ENCODE measurements at places on chromosomes 5 and 9.
A peak's percentile ranks its signal among the peaks of the same experiment; 100 is the strongest.

DNA sequence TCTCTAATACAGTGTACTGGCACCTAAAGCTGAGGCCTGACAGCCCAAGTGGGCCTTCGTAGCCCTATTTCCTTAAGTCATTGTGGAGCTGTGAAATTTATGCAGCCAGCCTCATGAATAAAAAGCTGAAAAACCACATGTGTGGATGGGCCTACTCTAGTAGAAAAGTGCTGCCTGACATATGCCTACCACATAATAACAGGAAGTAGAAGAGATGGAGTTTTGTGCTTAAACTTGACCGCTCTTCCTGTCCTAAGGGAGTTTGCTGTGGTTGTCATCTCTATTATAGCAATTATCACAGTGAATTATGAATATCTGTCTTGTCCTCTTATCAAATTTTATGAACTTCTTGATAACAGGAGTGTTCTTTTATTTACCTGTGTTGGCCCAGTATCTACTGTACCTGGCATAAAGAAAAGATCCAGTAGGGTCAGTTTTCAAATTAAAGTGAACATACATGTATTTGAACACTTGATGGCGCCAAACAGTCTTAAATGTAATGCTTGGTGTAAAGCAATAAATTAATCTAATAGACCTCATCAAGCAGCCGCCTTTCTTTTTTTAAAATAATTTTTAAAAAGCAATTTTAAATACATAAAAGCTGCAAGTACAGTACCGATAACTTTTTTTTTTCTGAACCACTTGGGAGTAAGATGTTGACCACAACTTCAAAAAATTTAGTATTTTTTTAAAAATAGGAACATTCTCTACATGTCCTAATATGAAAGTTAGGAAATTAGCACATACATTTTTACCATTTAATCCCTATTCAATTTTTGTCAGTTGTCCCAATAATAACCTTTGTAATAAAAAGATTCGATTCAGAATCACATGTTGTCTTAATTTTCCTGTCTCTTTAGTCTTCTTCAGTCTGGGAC lies 51.0 kb downstream of the FKTN start:
- peak; percentile 36 for DNase-seq

GRCh38 chr9:126623314-126623666 lies 9.6 kb downstream of the LMX1B start:
- DNase-seq, result no peak

- DNase-seq, result no peak
Observed at GRCh38 chr5:92715946-92716520, 865.0 kb downstream of the NR2F1-AS1 start.

DNA sequence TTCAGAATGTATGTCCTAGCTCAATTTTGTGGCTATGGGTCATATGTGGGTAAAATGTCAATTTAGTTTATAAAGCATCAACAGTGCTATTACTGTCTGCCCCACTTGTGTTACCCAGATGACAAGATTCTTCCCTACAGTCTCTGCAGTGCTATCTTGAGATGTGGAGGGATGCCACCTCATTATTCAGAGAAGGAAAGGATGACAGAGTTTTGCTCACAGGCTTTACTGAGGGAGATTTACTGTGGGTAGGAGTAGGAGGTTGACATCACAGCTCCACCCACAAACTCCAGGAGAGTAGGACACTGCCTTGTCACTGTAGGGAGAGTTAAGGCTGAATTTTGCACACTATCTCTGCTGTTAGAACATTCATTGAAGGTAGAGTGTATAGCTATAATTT lies 359.3 kb downstream of the HTR1A start:
- DNase-seq, result no peak

- no peak for DNase-seq
Observed at GRCh38 chr9:35682051-35682450, 7.7 kb downstream of the TPM2 start.

- DNase-seq, result no peak
Observed at GRCh38 chr5:124658867-124659557, 87.4 kb downstream of the ZNF608 start.

GRCh38 chr9:131116281-131117120 lies 8.9 kb upstream of the NUP214 start:
- no peak for DNase-seq

DNA sequence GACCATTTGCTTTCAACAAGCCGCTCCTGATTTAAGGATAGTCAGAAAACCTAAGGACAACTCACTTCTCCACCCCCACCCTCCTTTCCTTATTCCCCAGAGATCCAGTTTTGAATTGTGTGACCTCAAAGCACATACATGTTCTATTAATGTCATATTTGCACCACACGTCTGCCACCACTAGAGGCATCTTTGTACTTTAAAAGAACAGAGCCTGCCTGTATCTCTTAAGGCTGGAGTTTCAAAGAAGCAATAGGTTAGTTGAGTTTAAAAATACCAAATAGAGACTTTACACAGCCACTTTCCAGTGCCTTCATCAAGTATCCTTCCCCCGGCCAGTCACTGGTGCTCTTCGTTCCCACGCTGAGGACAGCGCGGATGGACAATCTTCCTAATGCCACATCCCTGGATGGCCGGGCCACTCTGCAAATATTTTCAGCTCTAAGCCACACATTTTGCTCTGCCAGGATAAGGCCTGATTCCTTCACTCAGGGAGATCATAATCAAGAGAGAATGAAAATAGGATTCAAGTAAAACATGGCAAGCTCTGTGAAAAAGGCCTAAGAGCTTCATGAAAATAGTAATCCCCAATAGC lies 146.3 kb downstream of the SNCAIP start:
- no peak for DNase-seq

DNA sequence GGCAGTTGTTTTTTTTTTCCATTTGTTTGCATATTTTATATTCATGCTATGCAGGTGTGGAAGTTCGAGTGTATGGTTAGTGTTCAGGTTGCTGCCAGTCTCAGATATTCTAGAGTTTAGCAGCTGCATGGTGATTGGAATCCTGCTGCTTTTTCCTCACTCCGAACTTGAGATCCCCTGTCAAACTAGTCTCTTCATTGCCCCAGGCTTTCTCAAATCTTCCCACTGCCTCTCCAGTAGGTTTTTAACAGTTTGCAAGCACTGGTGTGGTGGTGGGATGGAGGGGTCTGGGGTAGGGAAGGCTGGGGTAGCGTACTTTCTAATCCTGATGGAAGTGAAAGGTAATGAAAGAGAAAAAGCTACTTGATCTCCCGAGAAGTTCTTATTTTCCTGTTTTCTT lies 112.9 kb downstream of the CHSY3 start:
- DNase-seq, result no peak

- DNase-seq, result no peak
Observed at GRCh38 chr5:95959888-95960666, 1.6 kb downstream of the ELL2 start.

GRCh38 chr5:56100439-56101176 lies 105.8 kb upstream of the IL6ST start:
- DNase-seq, result no peak

GRCh38 chr9:104556830-104557634 lies 11.9 kb upstream of the OR13C8 start:
- no peak for DNase-seq

- no peak for DNase-seq
Observed at GRCh38 chr5:111511831-111512374, 432 bp downstream of the STARD4 start.

GRCh38 chr5:95304711-95305110 lies 19.8 kb upstream of the MCTP1 start:
- DNase-seq, result no peak

- DNase-seq, result no peak
Observed at GRCh38 chr9:9078301-9078700, 1278.7 kb upstream of the DMAC1 start.

GRCh38 chr5:82720213-82721086 lies 356.7 kb downstream of the TMEM167A start:
- no peak for DNase-seq

DNA sequence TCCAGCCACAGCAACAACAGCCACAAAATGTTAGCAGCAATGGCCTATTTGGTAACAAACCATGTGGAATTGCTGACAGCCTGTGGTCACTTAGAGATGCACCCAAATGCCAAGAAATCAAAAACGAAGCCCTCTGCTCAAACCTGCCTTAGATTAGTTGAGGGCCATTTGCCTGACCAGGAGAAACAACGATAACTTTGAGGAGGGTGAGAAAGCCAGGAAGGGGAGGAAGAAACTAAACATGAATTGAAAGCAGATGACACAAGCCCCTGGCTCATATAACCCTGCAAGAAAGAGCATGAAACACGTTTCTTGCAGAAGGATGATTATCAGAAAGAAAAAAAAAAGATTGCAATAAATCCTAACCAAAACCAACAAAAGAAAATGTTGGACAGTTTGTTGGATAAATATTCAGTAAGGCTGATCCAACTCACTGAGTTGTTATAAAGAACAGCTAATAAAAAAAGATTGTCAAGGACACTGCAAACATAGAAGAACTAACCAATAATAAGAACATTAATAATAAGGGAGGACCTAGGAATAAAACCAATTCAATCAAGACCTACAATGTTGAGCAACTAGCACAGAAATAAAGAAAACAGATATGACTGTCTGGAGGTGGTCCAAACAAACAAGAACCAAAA lies 140.5 kb upstream of the SLC30A5 start:
- DNase-seq, result no peak

GRCh38 chr5:90097082-90097477 lies 312.5 kb downstream of the CETN3 start:
- no peak for DNase-seq

DNA sequence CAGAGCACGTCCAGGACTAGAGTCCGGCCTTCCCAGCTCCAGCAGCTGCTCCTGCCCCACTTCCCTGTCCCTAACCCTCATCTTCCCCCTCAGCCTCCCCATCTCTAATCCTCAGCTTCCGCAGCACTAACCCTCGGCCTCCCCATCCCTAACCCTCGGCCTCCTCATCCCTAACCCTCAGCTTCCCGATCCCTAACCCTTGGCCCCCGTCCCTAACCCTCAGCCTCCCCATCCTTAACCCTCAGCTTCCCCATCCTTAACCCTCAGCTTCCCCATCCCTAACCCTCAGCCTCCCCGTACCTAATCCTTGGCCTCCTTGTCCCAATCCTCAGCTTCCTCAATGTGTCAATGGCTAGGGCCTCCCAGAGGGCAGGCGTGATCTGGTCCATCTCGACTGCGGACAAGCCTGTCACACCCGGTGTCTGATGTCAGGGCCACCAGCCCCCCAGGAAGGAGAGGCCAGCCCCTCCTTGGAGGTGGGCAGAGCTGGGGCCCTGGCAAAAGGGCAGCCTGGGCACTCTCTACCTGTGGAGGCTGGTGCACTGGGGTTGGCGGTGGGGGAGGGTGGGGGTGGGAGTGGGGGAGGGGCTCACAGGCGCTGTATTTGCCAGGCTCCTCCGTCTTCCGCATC lies 1.4 kb downstream of the OBP2B start:
- no peak for DNase-seq

GRCh38 chr5:8289779-8290178 lies 420.8 kb downstream of the MTRR start:
- DNase-seq, result no peak

Measured in memory B cell (primary cell).